ENCODE measurements at places on chromosomes 5 and 9.

GRCh38 chr5:168934169-168934568 lies 355.0 kb upstream of the PANK3 start:
- no peak for DNase-seq

GRCh38 chr9:136657974-136658848 lies 4.5 kb upstream of the EGFL7 start:
- DNase-seq, result no peak

DNA sequence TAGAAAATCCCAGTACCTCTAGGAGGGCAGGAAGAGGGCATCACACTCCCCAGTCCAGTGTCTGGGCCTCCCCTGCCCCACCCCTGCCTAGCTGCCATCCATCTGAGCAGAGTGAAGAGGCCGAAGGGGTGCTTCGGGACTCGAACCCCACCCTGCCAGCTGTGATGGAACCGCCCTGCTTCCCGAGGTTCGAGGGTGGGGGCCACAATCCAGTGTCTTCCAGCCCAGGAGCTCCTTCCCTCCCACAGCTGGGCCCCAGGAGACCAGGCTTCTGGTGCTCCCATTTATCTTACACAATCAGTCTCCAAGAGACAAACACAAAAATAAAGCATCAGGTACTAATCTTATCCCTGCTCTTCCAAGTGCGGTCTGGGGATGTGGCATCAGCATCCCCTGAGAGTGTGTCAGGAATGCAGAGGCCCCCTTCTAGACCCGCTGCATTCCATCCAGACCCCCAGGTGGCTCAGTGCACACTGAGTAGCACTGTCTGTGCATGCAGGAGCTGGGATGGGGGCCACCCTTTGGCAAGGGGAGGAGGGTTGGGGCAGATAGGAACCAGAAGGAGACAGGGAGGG lies 122.8 kb upstream of the TBC1D2 start:
- no peak for DNase-seq

- no peak for DNase-seq
Observed at GRCh38 chr5:159657298-159657697, 259.0 kb upstream of the ADRA1B start.

DNA sequence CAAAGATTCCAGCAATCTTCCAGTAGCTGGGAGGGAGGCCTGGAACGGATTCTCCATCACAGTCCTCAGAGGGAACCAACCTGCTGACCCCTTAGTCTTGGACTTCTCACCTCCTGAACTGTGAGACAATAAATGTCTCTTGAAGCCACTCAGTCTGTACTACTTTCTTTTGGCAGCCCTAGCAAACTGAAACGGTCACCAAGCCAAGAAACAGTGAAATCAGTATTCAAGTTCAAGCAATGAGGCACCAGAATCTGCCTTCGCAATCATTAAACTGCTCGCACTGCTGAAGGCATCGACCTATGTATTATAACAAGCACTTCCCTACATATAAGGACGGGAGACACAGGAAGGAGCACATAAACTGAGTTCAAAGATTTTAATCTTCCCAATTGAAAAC lies 120.6 kb upstream of the PUM3 start:
- no peak for DNase-seq

GRCh38 chr5:75666801-75667200 lies 50.4 kb downstream of the POC5 start:
- no peak for DNase-seq

GRCh38 chr5:178993955-178994579 lies 1.1 kb downstream of the GRM6 start:
- DNase-seq, result no peak

DNA sequence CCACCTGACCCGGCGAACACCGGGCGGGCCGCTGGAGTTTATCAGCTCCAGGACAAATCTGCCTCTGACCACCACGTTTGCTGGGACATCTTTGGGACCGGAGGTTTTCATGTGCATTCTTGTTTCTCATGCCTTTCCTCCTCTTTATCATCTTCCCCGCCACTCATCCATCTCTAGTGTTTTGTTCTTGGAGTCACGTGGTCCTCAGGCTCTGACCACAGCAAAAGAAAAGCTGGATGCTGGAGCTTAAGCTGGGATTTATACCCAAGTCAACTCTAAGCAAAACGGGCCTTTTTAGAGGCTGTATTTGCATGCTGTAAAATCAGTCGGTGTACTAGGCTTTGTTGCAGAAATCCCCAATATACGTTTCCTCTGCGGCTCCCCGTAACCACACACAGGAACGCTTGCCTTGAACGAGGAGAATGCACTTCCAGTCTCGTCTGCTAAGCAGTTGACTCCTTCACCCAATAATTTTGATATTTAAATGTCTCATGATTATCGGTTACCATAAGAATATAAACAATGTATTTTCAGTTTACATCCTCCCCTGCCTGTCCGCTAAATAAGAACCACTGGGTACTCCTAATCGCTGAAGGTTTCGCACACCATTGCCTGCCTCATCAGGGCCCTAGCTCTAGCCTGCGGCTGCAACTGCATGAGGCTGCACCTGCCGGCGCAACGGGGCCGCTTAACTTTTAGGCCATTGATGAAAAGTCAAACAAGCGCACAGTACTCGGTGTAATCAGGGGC lies 560 bp upstream of the NDUFS6 start:
- DNase-seq, result peak; percentile 75

DNA sequence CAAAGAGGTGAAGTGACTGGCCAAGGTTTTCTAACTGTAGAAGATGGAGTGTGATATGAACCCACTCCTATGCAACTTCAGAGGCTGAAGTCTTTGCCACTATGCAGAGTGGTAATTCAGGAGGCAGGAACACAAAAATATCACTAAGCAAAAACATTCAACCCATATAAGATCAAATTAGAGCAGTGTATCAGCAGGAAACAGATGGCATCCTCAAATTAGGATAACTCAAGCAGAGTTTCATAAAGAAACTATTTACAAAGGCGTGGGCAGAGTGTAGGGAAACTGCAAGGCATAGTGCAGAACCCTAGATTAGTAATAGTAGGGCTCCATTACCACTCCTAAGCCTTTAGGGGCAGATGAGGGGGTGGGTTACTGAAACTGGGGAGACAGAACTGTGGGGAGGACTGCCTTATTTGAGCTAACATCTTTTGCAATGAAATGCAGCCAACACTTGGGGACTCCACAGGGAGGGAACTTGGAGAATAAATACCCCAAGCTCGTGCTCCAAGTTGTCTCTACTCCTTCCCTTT lies 72.2 kb downstream of the PTTG1 start:
- DNase-seq, result no peak

DNA sequence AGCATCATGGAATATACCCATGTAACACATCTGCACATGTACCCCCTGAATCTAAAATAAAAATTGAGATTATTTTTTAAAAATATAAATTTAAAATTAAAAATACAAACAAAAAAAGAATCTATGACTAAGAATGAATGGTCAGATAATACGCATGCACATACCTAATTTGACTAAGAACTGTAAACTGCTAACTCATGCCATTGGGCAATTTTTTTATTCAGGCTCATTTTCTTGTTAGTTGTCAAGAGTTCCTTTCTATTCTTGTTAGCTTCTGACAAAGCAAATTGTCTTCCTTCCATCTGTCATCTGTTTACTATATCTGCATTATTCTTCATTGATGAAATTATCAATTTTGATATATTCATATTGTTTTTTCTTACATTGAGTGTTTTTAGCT lies 69.5 kb upstream of the HAND1 start:
- DNase-seq, result no peak

DNA sequence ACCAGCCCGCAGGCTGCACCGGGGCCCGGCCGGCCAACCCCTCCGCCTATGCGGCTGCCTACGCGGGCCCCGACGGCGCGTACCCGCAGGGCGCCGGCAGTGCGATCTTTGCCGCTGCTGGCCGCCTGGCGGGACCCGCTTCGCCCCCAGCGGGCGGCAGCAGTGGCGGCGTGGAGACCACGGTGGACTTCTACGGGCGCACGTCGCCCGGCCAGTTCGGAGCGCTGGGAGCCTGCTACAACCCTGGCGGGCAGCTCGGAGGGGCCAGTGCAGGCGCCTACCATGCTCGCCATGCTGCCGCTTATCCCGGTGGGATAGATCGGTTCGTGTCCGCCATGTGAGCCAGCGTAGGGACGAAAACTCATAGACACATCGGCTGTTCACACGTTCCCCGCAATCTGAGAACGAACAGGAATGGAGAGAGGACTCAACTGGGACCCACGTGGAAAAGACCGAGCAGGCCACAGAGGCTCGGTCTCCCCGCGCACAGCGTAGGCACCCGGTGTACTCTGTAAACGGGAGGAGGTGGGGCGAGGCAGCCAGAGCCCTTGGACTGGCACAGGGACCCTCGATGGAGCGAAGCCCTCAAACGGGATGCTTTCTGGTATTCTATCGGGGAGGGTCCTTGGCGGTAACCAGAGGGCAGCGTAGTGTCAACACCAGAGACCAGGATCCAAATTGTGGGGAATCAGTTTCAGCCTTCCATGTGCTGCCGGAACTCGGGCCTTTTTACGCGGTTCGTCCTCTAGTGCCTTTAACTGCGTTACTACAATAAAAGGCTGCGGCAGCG lies 1.9 kb downstream of the FOXE1 start:
- no peak for DNase-seq

DNA sequence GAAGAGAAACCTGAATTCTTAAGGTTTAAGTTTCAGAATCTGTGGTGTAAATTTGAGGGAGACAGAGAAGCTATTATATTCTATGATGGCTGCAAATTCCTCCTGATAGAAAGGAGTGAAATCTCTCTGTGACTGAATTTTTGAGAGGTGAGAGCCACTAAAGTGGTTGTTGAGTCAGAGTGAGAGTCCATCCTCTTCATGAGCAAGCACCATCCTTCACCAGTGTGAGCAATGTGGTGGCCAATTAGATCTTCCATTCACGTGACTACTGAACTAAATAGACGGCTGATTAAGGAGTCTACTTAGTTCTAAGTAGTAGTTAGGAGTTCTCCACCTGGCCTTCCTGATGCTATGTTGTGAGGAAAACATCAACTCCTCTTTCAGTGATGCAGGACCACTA lies 147.8 kb upstream of the CCNH start:
- DNase-seq, result no peak

DNA sequence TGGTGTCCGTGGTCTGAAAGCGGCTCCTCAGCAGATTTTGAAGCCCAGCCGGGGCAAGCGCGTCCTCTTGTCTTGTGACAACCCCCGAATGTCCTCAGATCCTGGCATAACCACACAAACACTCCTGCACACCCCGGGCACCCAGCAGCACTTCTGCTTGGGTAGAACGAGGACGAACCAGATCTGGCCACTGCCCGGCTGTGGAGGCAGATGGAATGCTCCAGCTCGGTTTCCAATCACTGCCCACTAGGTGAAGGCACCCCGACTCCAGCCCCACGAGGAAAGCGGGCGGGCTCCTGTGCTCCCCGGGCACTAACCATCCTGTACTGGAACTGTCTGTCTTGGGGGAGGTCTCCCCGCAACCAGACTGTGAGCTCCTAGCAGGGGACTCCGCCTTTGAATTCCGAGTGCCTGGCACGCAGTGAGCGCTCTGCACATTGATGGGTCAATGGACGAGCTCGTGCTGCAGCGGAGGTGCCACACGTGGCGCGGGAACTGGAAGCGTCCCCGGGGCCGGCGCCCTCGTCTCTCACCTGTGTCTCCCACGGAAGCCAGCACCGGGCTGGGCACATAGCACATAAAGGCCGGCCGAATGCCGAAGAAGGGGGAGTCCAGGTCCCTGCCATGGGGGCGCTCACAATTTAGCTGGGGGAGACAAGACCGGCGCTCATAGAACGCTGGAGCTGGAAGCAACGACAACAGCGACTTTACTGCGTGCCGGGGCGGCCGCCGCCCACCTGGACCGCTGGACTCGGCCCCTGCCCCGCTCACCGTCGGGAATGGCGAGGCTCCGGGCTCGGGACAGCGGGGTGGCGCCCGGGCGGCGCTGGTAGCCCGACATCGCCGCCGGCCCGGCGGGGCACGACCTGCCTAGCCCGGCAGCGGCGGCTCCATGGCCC lies 608 bp downstream of the ENTR1 start:
- no peak for DNase-seq

DNA sequence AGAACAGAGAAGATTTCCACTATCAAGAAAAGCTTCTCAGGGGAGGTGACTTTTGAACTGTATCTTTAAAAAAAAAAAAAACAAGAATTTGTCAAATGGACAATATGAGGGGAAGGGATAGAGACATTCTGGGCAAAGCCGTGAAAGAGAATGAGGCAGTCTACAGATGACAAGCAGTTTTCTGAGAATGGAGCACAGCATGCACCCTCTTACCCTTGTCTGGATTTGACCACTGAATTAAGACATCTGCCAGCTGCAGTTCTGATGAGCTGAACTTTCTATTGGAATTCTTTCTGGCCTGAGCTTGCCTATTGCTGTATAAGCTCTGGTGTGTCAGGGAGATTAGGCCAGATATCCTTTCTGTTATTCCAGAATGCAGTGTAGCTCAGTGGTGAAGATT lies 10.3 kb upstream of the RANBP3L start:
- no peak for DNase-seq

DNA sequence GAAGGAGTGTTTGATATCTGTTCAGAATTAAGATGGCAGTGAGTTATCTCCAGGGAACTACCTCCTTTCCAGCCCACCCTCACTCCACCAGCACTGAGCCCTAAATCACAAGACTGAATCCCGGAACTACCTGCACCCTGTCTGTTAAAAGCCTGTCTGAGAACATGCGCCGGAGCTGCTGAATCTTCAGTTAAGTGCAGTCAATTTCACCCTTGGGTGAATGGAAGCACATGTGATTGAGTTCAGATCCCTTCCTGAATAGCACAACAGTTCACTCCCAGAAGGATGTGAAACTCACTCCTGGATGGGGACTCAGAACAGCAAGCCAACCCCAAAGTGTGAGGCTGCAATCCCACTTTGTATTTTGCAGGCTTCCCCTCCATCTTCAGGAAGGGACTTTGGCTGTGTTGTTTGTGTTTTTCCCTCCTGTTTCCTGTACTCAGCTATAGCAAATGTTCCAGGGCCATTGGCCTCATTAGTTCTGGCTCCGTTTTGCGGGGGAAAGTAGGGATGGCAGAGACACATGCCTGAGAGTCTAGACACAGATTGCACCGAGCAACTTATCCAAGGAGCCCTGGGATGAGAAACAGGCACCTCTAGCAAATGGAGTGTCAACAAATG lies 43.4 kb downstream of the DPYSL3 start:
- DNase-seq, result no peak

DNA sequence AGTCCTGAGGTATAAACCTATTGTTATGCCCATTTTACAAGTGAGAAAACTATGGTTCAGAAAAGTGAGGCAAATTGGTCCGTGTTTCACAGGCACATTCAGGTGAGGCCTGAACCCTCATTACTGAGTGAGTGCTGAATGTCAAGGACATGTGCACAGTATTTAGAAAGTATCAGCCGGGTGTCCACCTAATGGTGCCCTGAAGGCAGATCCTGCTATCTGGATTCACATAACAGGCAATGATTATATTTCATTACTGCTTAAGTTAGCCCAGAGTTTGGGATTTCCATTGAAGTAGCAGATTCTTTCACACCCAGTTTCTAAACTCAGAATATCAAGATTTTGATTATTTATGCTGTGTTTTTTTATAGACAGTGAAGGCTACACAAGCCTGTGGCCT lies 142.7 kb downstream of the LHFPL2 start:
- DNase-seq, result no peak

GRCh38 chr9:69204849-69205248 lies 30.8 kb downstream of the TJP2 start:
- DNase-seq, result no peak

- DNase-seq, result no peak
Observed at GRCh38 chr5:144267961-144268513, 97.4 kb downstream of the KCTD16 start.

GRCh38 chr5:139647506-139648204 lies 494 bp upstream of the CXXC5 start:
- DNase-seq, result no peak

GRCh38 chr5:172766287-172767108 lies 4.5 kb downstream of the DUSP1 start:
- no peak for DNase-seq
